PC-3 (cell line): ENCODE measurements at places on chromosomes 3 and 15. TPM values are rescaled to one million over a fixed set of nuclear protein-coding genes. Genes with fewer than 3 reads are reported as not detected.
A peak's percentile ranks its signal among the peaks of the same experiment; 100 is the strongest.

DNA sequence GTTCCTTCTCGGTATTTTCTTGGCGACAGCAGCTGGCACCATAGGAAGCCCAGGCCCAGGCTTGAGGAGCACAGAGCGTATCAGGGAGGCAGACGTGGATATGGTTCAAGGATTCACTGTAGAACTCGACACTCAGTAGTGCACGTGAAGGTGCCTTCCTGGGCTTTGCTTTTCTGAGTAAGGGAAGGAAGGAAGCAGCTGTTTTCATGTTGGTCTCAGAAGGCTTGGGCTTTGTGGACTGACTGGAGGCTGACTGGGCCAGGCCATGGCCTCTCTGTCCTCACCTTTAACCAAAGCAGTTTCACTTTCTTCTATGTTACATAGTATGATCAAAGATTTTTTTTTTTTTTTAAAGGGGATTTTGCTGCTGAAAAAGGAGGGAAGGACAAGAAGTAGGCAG, 6.9 kb upstream of the GHRL start:
- no peak overlapping the region for H3K27ac ChIP-seq
- no peaks in the 10 kb centered on the region for H3K27me3 ChIP-seq
- H3K36me3 ChIP-seq, result peaks cover 43% of the 10 kb centered on the region

The SLC12A1 gene
- total RNA-seq, result not detected in 2 replicates

The TUSC7 gene
- total RNA-seq, result not detected in 2 replicates

DNA sequence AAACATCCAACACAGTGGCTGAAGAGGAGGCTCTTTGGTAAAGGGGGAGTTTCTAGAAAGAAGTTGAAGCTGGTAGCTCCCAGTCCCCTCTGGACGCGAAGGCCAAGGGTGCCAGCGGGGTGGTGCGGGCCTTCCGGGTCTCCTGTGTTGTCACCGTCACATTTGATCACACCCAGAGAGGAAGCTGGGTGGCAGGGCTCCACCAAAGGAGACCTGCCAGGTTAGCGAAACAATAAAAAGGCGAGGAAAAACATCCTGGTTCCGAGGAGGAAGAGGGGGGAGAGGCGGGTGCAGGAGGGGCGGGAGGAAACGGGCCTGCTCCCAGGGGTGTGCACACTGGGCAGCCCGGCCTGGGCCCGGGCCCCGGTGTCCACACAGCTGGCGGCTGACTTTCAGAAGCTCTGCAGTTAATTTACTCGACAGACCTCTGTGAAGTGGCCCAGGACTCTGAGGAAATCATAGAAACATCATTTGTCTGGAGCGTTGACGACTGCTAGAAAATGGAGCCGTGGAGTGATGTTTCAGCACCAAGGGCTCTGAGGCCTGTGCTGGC, 12.1 kb downstream of the HEG1 start:
- DNase-seq, result no peak
- no peaks in the 10 kb centered on the region for H3K36me3 ChIP-seq
- no peaks in the 10 kb centered on the region for H3K27me3 ChIP-seq
- H3K27ac ChIP-seq, result no peak overlapping the region
- no peak overlapping the region for H3K4me3 ChIP-seq

DNA sequence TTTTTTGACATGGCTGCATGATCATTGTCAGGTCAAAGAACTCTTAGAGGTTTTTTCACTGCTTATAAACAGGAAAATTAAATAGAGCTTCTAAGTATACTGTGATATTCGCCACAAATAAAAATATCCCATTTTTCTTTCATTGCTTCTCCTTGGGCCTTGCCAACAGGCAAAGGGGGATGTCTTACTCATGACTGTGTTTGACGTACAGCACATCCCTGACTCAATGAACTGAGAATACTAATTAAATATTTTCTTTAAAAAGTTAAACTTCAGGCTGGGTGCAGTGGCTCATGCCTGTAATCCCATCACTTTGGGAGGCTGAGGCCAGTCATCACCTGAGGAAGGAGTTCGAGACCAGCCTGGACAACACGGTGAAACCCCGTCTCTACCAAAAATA, 41.4 kb upstream of the CCDC80 start:
- DNase-seq, result peak; percentile 51
- H3K4me3 ChIP-seq, result no peak overlapping the region
- peaks cover 73% of the 10 kb centered on the region for H3K4me1 ChIP-seq
- no peaks in the 10 kb centered on the region for H3K27me3 ChIP-seq
- peak overlapping the region; percentile 88 for H3K27ac ChIP-seq
- H3K36me3 ChIP-seq, result no peaks in the 10 kb centered on the region

- H3K27me3 ChIP-seq, result no peaks in the 10 kb centered on the region
- H3K4me1 ChIP-seq, result peaks cover 10% of the 10 kb centered on the region; the same call in 1 of the 2 replicates
- H3K4me3 ChIP-seq, result no peak overlapping the region
- H3K36me3 ChIP-seq, result no peaks in the 10 kb centered on the region
- no peak for DNase-seq
- no peak overlapping the region for H3K27ac ChIP-seq
Observed at GRCh38 chr3:130828948-130829947, 64.6 kb upstream of the ATP2C1 start.

The C3orf49 gene
- not detected in 2 replicates for total RNA-seq

GRCh38 chr3:16841904-16842271, 42.9 kb upstream of the PLCL2 start:
- no peak for DNase-seq
- H3K4me1 ChIP-seq, result peaks cover 20% of the 10 kb centered on the region
- no peak overlapping the region for H3K4me3 ChIP-seq
- H3K27me3 ChIP-seq, result no peaks in the 10 kb centered on the region
- H3K27ac ChIP-seq, result no peak overlapping the region
- H3K36me3 ChIP-seq, result no peaks in the 10 kb centered on the region

The NBEAL2 gene
- 50.7 and 77.2 TPM in 2 replicates for total RNA-seq

The EIF4E3 gene
- total RNA-seq, result 2.2 and 2.5 TPM in 2 replicates

The FETUB gene
- not detected in 2 replicates for total RNA-seq

- no peak overlapping the region for H3K4me3 ChIP-seq
- peaks cover 18% of the 10 kb centered on the region for H3K4me1 ChIP-seq
- H3K36me3 ChIP-seq, result no peaks in the 10 kb centered on the region
- no peaks in the 10 kb centered on the region for H3K27me3 ChIP-seq
- H3K27ac ChIP-seq, result no peak overlapping the region
- peak; percentile 29 for DNase-seq
Observed at GRCh38 chr15:100242989-100243388, 98.8 kb downstream of the ADAMTS17 start.

DNA sequence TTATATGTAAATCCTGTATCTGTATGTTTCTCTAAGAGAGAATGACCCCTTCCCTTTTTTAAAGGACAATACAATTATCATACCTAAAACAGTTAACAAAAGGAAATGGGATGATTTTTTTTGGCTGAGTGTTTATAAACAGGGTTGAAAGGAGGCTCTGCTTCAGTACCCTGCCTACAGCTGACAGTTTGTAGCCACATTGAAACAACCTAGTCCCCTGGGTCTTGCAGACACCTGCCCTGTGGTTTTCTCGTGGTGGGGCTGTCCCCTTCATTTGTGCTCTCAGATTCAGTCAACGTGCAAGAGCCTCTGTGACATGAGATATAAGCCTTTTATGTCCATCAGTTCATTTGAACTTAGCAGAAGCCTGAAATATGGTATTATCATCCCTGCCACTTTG, 2.3 kb upstream of the HMCES start:
- DNase-seq, result no peak
- H3K36me3 ChIP-seq, result peaks cover 23% of the 10 kb centered on the region
- no peaks in the 10 kb centered on the region for H3K27me3 ChIP-seq
- peaks cover 8% of the 10 kb centered on the region; the same call in 1 of the 2 replicates for H3K4me1 ChIP-seq

GRCh38 chr3:147838652-147839051, 429.5 kb downstream of the ZIC1 start:
- no peaks in the 10 kb centered on the region for H3K4me1 ChIP-seq
- H3K27me3 ChIP-seq, result no peaks in the 10 kb centered on the region
- H3K36me3 ChIP-seq, result no peaks in the 10 kb centered on the region

GRCh38 chr15:76968306-76968705, 26.6 kb upstream of the PSTPIP1 start:
- DNase-seq, result no peak
- H3K4me3 ChIP-seq, result no peak overlapping the region
- peaks cover 21% of the 10 kb centered on the region for H3K27me3 ChIP-seq
- no peak overlapping the region for H3K27ac ChIP-seq
- no peaks in the 10 kb centered on the region for H3K4me1 ChIP-seq
- H3K36me3 ChIP-seq, result no peaks in the 10 kb centered on the region

- no peak for DNase-seq
- no peak overlapping the region for H3K27ac ChIP-seq
- no peak overlapping the region for H3K4me3 ChIP-seq
- H3K27me3 ChIP-seq, result no peaks in the 10 kb centered on the region
- no peaks in the 10 kb centered on the region for H3K36me3 ChIP-seq
Observed at GRCh38 chr15:92614301-92614700, 41.3 kb downstream of the FAM174B start.

The LMAN1L gene
- not detected in 2 replicates for total RNA-seq

- no peaks in the 10 kb centered on the region for H3K27me3 ChIP-seq
- H3K36me3 ChIP-seq, result no peaks in the 10 kb centered on the region
- H3K4me3 ChIP-seq, result no peak overlapping the region
- no peaks in the 10 kb centered on the region for H3K4me1 ChIP-seq
- no peak for DNase-seq
Observed at GRCh38 chr3:16809993-16810392, 74.8 kb upstream of the PLCL2 start.

The SLC2A2 gene
- total RNA-seq, result not detected in 2 replicates

- DNase-seq, result no peak
- peaks cover 23% of the 10 kb centered on the region for H3K4me1 ChIP-seq
- H3K27ac ChIP-seq, result no peak overlapping the region
- H3K4me3 ChIP-seq, result no peak overlapping the region
- no peaks in the 10 kb centered on the region for H3K27me3 ChIP-seq
- no peaks in the 10 kb centered on the region for H3K36me3 ChIP-seq
Observed at GRCh38 chr15:52105846-52106245, 6.7 kb downstream of the BCL2L10 start.

The ZWILCH gene
- 18.1 and 19.9 TPM in 2 replicates for total RNA-seq

The TM6SF1 gene
- not detected in 2 replicates for total RNA-seq

GRCh38 chr3:115077501-115078250, 69.4 kb downstream of the ZBTB20 start:
- H3K4me1 ChIP-seq, result no peaks in the 10 kb centered on the region
- no peak for DNase-seq
- H3K4me3 ChIP-seq, result no peak overlapping the region
- H3K27ac ChIP-seq, result no peak overlapping the region

GRCh38 chr3:107999215-107999775, 91.5 kb downstream of the CD47 start:
- peaks cover 55% of the 10 kb centered on the region for H3K4me1 ChIP-seq
- H3K27me3 ChIP-seq, result no peaks in the 10 kb centered on the region
- peak; percentile 96 for DNase-seq
- no peaks in the 10 kb centered on the region for H3K36me3 ChIP-seq
- H3K4me3 ChIP-seq, result no peak overlapping the region

The STRA6 gene
- total RNA-seq, result 0.29 and 5.8 TPM in 2 replicates

The ISLR gene
- total RNA-seq, result not detected in 2 replicates

GRCh38 chr3:56053727-56054126, 414.5 kb downstream of the ERC2 start:
- H3K4me1 ChIP-seq, result no peaks in the 10 kb centered on the region
- DNase-seq, result no peak
- no peak overlapping the region for H3K27ac ChIP-seq

The PLD1 gene
- total RNA-seq, result 7.3 and 8.3 TPM in 2 replicates

The CLDN11 gene
- total RNA-seq, result 32.0 and 38.0 TPM in 2 replicates
